ENCODE measurements at places on chromosomes 13 and 19.

DNA sequence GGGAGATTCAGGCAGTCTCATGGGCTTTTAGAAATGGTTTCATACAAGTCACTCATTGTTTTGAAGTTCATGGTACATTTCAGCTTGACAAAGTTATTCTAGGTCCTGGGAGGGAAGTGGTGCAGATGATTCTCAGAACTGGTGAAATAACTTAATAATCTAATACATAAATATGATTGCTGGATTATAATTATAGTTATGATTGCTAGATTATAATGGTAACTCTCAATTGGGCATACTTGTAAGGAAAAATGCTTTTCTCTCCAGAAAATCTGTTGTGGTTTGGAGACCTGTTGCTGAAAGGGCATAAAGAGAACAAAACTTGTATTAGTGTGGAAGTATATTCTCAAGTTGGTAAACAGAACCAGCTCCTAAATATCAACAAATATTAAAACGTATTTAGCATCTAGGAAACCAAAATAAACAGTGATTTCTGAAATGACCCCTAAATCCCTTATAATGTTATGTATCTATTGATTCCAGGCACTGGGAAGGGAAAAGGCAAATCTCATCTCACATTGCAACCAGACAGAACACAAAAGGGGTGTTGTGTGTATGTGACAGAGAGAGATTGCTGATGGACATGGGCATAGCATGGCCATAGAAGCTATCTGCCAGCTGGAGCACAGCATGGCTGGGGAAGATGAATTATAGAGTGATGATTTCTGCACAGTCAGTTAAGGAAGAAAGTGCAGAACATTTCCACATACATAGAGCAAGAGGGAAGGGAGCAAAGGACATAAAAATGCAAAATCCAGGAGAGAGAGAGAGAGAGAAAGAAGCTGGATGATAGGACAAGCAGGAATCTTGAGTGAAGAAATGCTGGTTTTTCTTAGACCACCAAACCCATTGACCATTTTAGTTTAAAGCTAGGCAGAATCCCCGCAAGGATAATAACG, 87.1 kb upstream of the FRY start:
- no peak for DNase-seq

- DNase-seq, result no peak
Observed at GRCh38 chr13:56988543-56988942, 152.2 kb upstream of the PRR20A start.

DNA sequence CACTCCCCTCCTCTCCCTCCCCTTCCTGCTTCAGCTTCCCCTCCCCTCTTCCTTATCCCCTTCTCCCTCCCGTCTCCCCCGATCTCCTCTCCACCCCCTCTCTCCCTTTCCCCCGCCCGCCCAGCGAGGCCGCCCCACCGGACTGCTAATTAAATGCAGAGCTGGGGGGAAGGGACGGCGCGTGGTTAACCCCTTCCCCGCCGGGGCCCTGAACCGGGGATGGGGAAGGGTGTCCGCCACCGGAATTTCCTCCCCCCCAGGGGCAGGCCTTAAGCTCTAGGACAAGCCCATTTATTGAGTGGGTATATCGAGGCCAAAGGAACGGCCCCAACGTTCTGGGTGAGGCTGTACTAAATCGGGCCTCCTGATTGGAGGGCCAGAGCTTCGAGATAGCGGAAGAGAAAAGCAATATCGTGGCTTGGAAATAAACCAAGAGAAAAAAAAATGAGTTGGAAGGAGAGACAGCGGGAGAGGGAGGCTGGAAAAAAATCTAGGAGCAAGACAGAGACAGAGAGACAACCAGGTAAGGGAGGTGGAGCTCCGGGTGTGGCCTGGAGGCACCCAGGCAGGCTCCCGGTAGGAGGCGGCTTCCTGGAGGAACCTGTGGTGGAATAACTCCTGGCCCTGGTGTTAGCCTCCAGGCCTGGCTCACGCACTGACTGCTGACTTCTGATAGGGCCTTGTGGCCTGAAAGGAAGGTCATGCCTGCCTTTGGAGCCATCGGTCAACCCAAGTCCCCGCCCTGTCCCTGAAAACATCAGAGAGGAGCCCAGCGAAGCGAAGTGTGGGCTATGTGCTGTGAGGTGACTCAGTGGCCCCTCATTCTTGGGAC, 11.6 kb upstream of the JUND start:
- peak; percentile 79 for DNase-seq

DNA sequence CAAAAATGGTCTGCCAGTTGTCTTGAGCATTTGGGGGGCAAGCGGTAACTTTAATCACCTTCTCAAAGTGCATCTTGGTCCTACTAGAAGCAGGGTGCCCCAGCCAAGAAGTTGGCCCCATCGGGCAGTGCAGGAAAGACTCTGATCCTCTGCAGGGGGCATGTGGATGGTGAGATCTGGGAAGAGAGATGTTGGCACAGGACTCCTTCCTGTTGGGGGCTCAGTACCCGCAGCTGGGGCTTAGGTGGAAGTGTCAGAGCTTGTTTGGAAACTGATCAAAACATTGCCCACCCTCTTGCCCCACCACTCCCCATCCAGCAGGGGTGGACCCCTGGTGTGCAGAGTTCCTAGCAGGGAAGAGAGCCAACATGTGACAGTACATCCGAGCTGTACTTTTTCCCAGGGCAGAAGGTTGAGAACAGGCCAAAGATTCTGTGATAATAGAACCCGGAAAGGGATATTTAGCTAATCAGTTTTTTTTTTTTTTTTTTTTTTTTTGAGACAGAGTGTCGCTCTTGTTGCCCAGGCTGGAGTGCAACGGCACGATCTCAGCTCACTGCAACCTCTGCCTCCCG, 8.8 kb downstream of the RRAS start:
- DNase-seq, result no peak

- DNase-seq, result no peak
Observed at GRCh38 chr13:85436029-85436428, 363.2 kb downstream of the SLITRK6 start.

DNA sequence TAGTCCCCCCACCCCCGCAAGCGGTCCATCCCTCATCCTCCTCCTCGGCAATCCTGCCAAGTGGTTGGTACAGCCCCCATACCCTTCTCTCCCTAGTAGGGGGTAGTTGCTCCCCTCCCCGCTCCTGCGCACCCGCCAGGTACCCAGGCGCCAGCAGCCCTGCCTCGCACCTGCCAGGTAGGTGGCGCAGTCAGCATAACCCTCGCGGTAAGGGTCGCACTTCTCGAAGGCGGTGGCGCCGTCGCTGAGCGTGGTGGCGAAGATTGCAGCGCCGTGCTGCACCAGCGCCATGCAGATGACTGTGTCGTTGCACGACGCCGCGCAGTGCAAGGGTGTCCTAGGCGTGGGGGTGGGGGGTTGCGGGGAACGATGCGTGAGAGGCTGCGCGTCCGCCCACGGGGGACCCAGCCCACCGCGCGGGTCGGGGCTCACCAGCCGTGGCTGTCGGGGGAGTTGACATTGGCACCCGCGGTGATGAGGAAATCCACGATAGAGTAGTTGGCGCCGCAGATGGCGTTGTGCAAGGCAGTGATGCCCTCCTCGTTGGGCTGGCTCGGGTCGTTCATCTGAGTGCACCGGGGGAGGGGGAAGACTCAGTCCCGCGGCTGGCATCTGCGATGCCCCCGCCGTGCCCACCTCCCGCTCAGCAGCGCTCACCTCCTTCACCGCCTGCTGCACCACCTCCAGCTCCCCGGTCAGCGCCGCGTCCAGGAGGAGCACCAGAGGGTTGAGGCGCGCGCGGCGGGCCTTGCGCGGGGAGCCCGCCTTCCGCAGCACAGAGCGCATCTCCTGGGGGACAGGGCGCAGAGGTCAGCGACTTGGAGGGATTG, 15.2 kb upstream of the ERCC2 start:
- DNase-seq, result no peak

DNA sequence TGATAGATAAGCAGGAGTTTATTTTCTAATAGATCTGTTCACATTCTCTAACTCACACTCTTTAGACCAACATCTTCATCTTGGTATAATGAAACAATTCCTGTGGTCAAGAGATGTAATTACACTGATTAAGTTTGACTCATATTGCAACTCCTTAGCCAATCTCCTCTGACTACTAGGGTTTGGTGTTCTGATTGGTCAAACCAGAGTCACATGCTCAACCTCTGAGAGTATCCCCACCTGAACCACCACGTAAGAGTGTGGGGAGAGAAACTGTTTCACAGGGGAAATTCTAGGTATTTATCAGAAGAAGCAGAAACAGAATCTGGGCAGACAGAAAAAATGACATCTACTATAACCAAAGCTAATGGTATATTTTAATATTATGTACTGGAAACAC, 42.4 kb downstream of the UQCRFS1 start:
- no peak for DNase-seq

- peak; percentile 56 for DNase-seq
Observed at GRCh38 chr19:58361900-58362271, 665 bp downstream of the ZNF497 start.

- DNase-seq, result peak; percentile 72
Observed at GRCh38 chr19:38975214-38975860, at the start of gene FBXO17. Gene FBXO17, minus strand, starts transcription at chr19:38975742. Its CDS starts 25,423 bp downstream, at chr19:38950319.

All from BE2C (cell line).